EL (cell line): ENCODE measurements at places on chromosomes 6 and 20.
A peak's percentile ranks its signal among the peaks of the same experiment; 100 is the strongest.

- DNase-seq, result no peak
Measured at GRCh38 chr6:137246791-137247202, 27.6 kb upstream of the IFNGR1 start.

DNA sequence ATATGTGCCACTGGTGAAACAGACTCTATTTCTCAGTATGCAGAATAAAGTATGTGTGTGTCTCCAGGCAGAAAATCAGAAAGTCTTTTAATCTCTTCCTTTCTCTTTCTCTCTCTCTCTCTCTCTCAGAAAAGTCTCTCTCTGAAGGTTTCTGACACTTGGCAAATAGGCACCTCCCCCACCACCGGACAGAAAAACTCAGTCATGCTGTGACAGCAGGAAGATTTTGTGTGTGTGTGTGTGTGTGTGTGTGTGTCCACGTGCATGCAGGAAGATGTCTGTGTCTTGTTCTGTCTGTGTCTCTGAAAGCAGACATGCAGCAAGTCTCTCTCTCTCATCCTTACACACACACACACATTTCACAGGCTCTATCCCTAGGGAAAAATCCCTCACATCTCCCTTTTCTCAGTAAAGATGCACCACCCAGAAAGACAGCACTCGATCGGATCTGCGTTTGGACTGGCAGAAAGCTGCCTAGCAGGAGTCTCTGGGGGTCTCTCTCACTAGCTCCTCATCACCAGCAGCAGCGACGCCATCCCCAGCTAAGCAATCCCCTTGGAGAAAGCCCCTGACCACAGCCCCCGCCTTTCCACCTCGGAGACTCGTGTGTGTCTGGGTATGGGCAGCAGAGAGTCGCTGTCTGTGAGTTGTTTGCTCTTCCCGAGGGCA lies 98.3 kb downstream of the EDN3 start:
- DNase-seq, result no peak

- DNase-seq, result no peak
Measured at GRCh38 chr6:111032484-111033140, 50.8 kb downstream of the RPF2 start.

- no peak for DNase-seq
Measured at GRCh38 chr6:20148433-20148832, 63.8 kb downstream of the MBOAT1 start.

DNA sequence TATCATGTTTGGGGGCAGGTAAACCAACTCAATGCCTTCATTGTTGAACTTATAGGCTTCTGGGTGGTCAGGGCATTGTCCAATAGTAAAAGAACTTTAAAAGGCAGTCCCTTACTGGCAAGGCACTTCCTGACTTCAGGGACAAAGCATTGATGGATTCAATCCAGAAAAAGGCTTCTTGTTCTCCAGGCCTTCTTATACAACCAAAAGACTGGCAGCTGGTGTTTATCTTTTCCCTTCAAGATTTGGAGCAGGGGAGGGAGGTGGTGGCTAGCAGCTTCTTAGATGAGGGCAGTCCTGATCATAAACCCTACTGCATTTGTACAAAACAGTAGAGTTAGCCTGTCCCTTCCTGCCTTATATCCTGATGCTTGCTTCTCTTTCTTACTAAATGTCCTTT lies 57.5 kb downstream of the NCOA3 start:
- DNase-seq, result no peak

DNA sequence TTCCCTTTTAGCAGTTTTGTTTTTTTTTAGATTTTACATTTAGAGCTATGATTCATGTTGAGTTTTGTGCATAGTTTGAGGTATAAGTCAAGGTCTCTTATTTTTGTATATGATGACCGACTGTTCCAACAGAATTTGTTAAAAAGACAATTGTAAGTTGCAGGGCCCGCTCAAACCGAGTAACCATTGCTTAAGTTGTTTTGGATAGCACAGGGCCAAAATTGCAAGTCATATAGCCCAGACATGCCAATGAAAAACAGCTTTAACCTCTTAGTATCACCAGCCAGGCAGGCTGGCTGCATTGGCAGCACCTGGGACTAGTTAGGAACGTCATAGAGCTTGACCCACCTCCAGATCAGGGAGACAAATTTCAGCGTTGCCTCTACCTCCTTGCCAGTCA lies 47.3 kb downstream of the PFDN4 start:
- DNase-seq, result no peak

DNA sequence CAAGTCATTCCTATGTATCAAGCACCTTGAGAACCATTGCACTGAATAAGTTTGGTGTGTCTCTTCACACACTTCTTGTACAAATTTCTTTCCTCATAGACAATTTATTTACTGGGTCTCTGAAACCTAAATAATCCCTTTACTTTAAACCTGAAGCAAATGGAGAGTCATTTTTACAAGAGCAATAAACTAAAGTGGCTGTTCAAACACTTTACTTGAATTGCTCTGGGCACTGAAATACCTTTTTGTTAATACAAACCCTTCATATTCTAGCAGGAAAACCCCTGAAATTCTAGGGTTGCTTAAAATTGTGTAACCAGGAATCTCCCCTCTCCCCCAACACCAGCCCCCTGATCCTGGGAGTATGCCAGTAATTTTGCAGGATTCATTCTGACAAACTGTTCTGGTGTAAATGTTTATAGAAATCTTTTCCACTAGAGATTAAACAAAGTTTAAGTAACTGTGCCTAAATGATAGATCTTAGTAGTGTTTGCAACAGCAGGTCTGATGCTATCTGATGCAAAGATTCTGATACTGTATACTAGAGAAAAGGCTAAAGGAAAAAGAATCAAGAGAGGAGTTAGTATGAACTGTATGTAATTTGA lies 13.4 kb downstream of the RSPO3 start:
- no peak for DNase-seq

DNA sequence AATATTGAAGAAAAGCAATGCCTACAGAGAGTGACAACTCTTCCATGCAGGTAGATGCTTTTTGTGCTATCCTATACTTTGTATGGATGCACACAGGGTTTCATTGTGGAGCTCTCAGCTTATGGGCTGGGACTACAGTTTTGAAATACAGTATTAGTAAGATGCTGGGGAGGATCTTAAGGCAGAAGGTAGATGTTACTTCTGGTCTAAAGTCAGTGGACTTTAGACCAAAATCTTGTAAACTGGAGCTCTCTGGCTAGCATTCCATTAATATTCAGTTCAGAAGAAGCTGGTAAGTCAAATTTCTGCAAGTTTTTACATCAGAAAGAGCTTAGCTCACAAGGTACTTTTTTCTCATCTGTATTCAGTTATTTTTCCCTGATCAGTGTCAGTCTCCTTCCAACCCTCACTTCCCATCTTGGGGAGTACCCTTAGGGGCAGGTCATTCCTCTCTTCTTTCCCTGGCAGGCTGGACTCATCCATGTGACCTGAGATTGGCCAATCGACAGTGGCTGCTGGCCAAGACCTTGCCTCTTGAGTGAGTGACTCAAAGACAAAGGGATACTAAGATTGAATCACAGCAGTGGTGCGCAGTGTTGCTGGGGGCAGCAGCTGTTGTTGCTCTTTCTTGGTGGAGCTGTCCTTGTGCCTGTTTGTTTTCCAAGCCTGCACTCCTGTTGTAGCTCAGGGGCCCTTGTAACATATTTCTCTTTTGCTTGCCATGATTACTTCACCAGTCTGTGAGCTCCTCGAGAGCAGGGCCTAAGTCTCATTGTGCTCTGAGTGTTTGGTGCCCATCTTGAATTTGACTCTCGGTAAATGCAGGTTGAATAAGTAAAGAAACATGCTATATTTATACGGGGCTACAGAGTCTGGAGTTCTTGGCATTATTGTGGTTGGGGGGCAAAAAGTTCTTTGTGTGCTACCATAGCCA lies 2.8 kb upstream of the PHF20 start:
- DNase-seq, result peak; percentile 98

GRCh38 chr20:20679316-20679715 lies 33.1 kb downstream of the RALGAPA2 start:
- no peak for DNase-seq

GRCh38 chr20:10644458-10645204 lies 29.2 kb downstream of the JAG1 start:
- DNase-seq, result no peak

DNA sequence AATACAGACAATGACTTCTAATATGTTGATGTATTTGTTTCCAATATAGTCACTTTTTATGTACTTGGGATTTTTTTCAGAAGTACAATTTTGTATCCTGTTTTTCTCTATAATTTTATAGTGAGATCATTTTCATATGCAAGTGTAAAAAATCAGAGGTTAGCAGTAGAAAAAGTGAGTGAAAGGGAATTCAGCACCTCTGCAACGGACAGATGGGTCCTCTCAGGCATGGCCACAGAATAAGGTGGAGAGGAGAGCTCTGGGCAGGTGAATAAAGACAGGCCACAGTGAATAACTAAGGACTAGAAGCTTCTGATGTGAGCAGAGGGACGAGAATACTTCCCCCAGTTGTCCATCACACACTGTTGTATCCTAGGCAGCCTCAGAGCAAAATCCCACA lies 210.1 kb upstream of the CNR1 start:
- no peak for DNase-seq

- no peak for DNase-seq
Measured at GRCh38 chr6:45310118-45310788, 17.9 kb upstream of the RUNX2 start.

DNA sequence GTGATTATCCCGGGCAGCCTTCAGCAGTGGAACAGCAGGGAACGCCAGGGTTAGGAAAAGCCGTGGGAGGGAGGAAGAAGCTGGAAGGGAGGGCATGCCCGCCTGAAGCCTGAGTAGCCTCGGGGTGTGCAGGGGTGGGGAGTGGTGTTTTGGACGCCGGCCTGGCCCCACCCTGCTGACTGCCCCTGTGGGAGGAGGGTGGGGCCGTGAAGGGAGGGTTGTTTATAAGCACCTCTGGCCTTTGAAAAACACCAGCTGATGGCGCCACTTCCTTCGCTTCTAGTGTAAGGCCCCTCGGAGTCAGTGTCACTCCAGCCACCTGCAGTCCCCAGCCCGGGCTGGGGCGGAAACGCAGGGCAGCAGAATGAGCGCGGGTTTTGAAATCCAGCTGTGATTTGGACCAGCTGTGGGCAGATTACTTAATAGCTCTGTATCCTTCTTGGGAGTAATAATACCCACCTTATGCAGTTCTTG lies 52.8 kb upstream of the BMP6 start:
- DNase-seq, result peak; percentile 53

GRCh38 chr6:33947916-33948594 lies 144.3 kb upstream of the MLN start:
- DNase-seq, result no peak

- DNase-seq, result no peak
Measured at GRCh38 chr20:8578161-8578865, 446.2 kb downstream of the PLCB1 start.

DNA sequence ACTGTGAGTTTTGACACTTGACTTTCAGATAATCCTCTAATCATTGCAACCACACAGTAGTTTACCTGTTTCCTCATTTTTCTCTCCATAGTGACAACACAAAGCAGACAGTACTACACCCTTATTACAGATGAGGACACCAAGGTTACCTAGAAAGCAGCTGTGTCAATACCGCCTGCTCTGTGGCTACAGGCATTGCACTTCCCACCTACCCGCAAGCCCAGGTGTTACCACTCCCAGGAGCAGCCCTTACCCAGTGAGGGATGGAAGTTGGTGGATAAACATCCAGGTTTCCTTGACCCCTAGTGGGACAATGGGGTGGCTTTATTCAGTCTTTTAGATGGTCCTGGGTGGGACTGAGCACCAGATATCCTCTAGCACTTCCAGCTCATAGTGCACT lies 503.6 kb downstream of the PTPRT start:
- DNase-seq, result no peak

- no peak for DNase-seq
Measured at GRCh38 chr20:32188376-32189122, 19.0 kb downstream of the PLAGL2 start.

GRCh38 chr20:1800777-1801176 lies 94.4 kb upstream of the SIRPA start:
- DNase-seq, result no peak

- DNase-seq, result no peak
Measured at GRCh38 chr6:6287415-6287814, 33.0 kb downstream of the F13A1 start.

GRCh38 chr6:324116-324728 lies 31.9 kb downstream of the DUSP22 start:
- DNase-seq, result no peak

DNA sequence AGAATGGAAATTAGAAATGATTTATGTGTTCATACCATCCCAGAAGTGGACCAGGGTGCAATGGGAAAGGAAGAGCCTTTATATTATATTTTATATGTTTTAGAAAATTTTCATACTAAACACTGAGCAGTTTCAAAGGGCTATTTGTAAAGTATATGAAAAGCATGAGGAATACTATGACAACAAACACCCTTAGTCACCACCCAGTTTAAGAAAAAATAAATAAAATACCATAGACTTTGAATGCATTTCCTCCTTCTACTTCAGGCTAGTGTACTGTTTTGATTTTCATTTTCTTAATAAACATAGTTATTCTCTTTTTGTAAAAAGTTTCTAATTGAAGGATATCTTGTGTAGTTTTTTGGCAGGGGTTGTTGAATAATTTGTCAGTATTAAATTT lies 191.1 kb downstream of the PLCB4 start:
- no peak for DNase-seq
